ENCODE measurements at places on chromosomes 2 and 18.

DNA sequence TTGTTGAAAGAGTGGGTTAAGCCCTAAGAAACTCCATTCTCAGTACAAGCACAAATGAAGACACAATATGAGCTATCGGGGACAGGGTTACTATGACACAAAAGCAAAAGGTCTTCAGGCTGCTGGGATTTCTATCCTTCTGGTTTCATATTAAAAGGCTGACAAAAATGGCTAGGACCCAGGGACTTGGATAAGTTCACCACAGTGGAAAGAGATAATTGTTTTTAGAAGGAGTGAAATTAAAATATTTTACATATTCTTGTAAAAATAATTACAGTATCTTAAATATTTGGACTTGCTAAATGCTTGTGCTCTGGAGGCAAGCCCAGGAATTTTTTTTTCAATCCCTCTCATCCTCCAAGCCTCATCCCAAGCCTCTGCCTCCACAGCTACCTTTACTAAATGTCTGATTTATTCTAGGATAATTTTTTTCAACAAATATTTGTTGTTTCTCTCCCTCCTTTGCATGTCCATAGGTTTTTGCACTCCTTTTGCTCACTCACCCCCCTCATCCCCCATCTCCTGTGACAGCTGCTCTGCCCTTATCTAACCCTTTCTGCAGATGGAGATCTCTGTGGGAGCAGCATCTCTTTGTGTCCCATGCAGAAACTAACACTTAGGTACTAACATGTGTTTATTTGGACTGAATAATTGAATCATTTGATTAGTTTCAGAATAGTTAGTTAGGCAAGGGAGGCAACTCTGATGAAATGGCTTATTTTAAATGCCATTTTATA is 47.8 kb upstream of the NABP1 start:
- no peak for DNase-seq

GRCh38 chr2:119672161-119672862 is 6.7 kb upstream of the TMEM177 start:
- DNase-seq: no peak

DNA sequence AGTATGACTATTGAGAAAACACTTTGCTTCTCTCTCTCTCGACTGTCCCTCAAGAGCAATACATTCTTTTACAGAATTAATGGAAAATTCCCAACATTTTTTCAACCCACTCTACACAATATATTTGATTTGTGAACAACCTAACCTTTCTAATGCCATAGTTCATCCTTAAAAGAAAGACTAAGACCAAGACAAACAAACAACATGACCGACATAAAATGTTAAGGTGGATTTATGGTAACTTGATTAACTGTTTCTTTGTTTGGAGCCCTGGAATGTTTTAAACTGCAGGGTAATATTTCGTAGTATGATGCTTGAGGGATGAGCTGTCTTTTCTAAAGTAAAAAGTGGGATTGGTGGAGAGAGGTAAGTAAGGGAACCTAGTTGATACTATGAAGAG is 738.2 kb downstream of the MBD2 start:
- no peak for DNase-seq

- no peak for DNase-seq
These were observed 160.4 kb downstream of the PTPRM start for GRCh38 chr18:7727361-7728076.

DNA sequence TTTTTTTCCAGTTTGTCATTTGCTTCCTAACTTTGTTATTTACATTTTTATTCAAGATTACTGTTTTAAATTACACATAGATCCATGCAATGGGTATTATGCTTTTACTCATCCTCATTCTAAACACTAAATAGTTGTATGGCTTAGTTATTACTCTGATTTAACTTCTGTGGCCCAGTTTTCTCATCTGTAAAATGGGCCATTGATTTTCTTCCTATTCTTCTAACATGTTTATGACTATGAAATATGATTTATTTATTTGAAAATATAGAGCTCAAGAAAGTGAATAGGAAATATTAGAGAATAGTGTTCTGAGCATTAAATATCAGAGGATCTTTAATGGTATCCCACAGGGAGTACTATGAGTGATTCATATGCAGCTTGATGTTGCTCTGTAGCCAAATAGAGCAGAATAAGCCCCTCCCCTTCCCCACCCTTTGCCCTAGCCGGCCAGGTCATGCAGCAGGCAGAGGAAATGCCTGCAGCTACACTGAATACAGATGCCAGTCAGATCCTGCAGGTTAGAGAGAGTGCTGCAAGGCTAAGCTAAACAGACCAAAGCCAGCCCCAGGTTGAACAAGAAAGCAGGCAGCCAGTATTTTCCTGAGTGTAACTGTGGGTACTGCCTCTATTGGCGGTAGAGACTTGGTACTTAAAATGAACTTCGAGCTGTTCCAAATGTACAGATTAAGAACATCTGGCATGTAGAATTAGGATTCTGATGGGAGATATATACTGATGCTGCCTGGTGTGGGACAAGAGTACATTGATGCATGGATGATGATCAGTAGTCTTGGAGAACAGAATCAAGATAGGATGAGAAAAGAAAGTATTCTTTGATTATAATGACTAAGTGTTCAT is 11.7 kb upstream of the ACYP2 start:
- no peak for DNase-seq

DNA sequence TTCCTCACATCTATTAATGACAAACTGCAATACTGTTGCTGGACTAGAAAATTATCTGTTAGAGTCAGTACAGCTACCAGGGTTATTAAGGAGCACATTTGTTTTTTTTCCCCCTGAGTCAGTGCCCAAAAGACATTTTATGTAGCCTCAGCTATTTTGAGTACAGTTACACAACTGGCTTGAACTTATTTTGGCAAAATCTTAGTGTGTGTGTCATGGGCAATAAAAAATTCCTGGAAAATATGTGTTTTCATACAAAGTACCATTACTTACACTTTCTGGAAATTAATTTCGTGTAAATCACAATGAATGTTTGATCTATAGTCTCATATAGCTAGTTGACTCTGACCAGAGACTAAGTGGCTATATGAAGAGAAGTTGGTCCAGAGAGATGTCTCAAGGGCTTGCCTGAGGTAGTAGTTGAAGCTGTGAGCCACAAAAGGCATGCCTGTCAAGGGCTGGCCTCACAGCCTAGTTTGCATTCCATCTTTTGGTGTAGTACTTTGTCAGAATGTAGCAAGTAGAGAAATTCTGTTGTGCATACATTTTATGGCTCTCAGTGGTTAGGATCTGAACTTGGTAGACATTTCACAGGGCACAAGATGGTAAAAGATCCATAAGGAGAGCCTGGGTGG is 283.4 kb downstream of the MTX2 start:
- DNase-seq: no peak

DNA sequence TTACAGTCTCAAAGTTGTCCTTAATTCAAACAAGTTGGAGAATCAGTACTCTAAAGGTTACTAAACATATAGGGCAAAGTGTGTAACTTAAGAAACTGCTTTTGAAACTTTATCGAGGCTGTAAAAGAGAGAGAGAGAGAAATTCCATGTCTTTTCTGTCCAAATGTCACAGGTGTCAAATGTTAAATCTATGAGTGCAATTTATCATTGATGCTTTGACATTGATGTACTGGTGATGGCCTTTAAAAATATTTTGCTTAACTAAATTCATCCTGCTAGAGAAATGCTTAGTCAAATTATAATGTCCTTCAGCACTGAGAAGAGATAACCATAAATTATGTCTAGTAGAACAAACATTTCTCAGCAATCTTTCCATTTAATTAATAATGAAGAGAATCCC is 1602.1 kb upstream of the TMEFF2 start:
- DNase-seq: no peak

DNA sequence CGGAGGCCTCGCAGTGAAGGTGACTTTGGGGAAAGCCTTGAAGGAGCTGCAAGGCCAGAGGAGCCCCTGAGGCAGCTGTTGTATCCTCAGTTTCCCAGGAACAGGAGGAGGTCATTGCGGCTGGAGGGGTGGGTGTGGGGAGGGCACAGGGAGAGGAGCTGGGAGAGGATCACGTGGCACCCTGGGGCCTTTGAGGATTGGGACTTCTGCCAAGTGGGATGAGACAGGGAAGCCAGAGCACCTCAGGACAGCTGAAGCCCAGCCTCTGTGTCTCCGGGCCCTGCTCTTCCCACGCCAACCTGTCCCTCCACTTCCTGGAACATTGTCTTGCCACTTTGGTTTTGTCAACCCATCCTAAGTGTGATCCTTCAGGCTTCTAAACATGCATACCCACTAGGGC is 19.4 kb upstream of the RRM2 start:
- no peak for DNase-seq

DNA sequence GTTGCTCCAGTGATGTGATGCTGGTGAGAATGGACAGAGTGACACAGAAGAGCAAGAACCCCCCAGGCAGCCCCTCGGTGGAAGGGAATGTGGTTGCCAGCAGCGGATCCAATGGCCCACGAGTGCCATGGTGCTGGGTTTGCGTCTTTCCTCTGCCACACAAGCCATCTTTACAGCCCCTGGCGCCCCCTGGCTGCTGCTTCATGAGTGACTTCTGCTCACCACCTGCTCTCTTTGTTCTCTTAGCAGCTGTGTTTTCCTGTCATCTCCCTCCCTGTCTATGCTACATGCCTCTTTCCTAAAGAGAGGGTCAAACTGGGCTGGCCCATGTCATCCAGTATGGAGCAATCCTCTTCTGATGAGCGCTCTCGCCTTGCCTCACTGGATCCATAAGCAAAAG is 300.0 kb upstream of the SMIM21 start:
- no peak for DNase-seq

GRCh38 chr18:2687390-2688001 is 32.0 kb downstream of the SMCHD1 start:
- DNase-seq: no peak

- no peak for DNase-seq
These were observed 913 bp upstream of the WNT10A start for GRCh38 chr2:218879776-218880101.

DNA sequence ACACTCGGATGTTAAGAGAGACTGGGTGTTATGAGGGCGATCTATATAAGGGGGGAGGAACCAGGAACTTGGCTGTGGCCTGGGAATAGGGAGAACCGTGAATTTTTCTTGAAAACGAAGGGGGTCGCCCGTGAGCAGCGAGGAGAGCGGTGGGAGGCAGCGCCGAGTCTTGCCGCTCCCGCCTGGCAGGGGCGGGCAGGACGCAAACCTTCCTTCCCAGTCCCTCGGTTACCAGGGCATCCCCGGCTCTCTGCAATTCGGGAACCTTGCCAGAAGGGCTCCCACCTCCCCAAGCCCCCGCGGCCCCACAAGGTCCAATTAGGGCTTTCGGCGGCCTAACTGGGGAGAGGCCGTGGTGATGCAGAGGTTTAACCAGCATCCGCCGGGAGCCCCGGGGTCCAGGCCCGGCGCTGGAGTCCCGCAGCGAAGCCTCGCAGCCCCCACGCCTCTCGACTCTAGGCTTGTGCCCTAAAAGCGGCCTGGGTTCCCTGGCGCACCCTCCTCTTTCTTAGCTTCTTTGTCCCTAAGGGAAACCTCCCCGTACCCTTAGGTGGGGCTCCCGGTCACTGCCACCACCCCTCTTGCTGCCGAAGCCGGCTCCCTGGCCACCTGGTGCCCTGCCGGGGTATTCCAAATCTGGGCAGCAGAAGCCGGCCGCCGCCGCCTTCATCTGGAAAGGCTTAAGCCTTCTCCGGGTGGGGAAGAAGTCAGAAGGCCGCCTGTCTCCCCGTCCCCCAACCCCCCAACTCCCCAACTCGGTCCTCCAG is 680 bp upstream of the FHOD3 start:
- no peak for DNase-seq

DNA sequence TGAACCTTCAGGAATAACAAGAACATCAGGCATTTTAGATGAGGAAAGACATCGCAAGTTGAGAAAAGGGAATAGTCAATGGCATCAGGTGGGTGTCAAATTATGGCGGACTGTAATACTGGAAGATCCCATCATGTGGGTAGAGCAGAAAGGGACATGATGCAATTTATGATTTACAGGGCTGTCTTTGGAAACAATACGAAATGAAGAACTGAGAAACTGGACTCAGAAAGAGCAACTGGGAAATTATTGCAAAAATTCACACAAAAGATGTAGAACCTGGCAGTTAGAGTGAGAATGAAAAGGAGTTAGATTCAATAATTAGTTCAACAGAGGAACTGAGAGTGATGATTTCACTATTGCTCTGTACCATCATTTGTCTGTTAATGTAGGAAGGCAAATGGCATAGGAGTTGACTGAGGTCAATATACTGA is 1635.0 kb upstream of the ACVR2A start:
- no peak for DNase-seq

DNA sequence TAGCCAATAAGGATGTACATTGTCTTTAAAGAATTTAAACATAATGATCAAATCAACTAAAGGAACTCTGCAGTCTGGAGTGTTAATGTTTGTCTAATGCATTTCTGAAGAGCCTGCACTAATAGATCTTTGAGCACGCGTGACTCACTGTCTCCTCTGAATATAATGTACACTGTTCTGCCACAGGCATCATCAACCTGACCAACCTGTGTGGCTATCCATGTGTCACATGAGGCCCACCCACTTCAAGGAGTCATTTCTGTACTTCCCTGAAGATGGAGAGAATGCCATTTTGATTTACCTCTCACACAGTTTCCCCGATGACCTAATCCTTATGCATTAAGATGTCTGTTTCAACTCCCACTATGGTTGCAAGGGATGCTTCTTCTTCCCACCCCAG is 434.0 kb upstream of the SPHKAP start:
- DNase-seq: no peak

DNA sequence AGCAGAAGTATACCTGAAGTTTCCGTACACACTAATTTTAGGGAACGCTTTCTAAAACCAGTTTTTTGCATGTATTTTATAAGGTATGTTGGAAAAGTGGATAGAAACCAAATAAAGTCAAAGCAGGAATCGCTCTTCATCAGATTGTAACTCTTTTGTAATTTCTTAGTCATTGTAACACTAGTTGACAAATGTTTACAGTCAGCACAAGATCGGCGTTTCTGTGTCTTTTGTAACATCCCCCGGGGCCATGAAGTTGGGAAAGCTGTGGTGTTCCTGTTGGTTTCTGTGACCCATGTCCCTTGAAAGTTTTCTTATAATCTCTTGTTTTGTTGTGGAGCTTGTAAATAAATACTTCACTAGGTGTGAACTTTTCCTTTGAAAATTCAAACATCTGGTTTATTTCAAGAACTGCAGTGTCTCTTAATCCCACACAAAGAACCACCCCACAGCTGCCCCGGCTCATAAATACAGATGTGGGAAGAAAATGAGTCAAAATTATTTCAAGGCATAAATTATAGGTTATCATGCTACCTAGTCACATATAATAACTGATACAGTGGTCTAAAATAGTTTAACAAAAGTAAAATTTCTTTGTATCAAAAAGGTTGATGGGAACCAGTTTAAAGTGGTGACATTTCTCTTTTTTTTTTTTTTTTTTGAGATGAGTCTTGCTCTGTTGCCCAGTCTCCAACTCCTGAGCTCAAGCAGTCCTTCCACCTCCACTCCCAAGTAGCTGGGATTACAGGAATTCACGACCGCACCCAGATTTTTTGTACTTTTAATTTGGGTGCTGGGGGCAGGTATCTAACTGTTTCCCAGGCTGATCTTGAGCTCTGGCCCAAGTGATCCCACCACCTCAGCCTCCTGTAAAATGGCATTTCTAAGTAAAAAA is 751 bp upstream of the NMI start:
- no peak for DNase-seq

DNA sequence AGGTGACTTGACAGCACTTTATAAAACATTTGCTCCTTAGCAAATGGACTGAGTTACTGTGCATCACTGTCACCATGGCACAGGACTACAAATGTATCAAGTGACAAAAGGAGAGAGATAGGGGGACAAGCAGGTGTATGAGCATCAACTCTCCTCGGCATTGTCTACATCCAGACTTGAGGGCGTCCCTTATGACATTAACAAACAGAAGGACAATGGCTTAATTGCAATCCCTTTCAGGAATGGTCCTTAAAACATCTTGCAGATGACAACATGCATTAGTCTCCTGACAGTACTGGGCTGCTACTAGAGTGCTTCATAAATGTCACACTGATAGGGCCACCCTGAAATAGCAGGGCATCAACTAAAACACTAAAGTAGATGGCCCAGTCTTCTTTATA is 198.8 kb downstream of the PDE1A start:
- DNase-seq: no peak
